ENCODE measurements at places on chromosomes 5 and 9.

DNA sequence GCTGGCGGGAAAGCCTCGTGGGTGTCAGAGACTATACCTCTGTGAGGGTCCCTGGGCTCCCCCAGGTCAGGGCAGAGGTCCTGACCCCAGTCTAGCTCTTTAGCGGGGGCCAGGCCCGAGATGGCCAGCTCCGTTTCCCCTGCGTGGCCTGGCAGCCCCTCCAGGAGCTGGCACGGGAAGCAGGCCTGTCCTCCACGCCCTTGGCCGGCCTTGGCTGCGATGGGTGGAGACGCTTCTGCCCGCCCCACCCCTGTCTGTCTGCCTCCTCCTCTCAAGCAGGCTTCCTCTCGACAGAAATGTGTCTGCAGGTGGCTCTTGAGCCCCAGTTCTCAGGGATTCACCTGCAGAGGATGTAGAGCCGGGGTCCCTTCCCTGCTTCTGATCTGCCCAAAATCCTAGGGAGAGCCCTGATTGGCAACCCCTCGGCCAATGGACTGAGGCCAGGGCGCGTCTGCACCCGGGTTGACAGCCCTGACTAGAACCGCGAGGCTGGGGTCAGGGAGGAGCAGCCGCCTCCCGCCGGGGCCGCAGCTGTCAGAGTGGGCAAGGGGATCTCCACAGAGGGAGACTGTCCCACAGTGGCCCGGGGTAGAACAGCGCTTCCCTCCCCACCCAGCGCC is 2.6 kb upstream of the GRIN1 start:
- DNase-seq = no peak

DNA sequence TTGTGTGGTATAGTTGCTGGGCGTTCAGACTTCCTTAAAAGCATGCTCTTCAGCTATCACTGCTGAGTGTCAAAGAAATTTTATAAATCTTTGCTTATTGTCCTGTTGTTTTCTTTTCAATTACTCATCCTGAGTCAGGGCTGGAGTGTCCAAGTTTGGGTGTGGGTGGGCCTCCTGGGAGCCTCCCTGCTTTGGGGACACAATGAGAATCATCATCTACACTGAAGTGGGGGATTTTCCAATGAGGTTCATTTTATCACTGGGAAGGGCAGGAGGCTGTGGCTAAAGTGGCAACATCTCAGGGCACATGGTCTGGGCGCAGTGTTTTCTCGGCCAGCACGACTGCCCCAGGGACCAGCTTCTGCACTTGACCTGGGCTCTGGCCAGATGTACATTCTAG is 19.5 kb downstream of the GFPT2 start:
- no peak for DNase-seq

DNA sequence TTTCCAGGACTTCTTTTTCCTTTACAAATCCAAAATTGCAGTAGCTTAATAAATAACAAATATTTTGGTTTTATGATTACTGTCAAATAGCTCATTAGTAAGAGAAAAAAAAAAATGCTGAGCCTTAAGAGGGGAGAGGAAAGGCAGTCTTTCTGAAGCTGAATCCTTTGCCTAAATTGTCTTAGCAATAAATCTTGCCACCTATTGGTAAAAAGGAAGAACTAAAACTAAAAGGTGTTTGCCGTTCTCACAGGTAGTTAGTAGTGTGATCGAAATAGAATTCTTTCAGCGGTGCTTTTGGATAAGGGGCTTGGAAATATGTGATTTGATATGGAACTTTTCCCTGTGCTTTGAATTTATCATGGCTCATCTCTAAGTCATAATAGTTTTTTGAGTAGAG is 31.2 kb downstream of the PIK3R1 start:
- DNase-seq = no peak

DNA sequence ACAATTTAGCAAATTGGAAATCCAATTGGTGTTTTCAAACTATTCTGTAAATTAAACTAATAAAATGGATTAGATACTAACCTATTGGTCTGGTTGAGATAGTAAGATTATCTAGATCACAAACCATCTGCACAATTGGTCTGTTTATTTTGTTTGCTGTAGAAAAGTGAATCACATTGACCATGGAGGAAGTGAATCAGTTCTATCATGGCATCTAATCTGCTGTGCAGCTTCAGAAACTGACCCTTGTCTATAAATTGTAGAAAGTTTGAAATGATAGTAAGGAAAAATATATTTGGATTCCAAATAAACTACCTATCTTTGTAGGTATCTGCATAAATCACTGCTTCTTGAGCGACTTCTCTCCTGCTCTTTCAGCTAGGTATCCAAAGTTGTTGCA is 1865.4 kb downstream of the MAT2B start:
- no peak for DNase-seq

DNA sequence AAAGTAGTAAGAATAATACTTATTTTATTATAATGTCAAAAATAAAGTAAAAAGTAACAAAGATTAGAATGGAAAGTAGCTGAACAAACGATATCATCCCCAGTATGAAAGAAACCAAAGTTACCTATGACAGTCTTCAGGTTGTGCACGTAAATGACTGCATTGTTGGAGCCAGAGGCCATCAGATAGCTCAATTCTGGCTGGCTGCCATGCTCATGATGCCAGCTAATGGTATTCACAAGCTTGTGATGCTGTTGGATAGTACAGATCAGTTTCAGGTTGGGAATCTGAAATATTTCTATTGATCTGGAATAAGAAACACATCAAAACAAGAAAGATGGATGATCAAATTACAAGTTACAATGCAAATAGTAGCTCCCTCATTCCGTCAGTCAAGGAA is 21.1 kb downstream of the GEMIN5 start:
- DNase-seq = no peak

DNA sequence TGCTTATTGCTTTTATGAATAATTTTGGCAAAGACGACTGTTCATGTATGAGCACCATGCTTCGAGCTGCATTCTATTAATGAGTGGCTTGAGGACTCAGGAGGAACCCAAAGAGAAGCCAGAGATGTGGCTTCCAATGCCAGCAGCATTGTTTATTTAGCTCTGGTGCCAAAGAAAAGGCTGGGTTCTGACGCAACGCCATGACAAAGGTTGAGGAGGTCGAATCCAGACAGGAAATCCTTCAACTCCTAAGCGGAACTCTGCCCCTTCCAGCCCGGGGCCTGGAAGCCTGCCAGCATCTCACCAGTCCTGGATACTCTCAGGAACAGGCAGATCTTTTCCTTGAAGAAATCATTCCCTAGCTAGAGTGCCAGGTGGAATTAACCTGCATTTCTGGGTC is 104.4 kb downstream of the ARHGAP26 start:
- DNase-seq = no peak

GRCh38 chr5:142545650-142546322 is 140.1 kb downstream of the FGF1 start:
- DNase-seq = no peak

DNA sequence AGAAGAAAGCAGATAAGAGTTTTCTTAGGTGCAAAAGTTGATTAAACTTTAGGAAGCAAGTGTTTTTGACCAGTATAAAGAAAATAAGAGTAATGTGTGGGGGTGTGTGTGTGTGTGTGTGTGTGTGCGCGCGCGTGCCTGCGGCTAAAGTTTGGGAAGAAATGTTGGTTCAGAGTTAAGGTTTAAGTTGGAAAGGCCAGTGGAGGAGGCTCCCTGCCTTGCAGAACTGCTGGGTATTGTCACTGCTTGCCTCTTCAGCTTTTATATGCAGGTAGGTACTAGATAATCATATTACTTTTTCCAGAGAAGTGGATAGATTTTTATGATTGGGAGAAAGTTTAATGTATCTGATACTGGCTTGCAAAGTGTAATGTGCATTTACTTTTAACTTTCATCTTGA is 2.0 kb downstream of the PIK3R1 start:
- no peak for DNase-seq

DNA sequence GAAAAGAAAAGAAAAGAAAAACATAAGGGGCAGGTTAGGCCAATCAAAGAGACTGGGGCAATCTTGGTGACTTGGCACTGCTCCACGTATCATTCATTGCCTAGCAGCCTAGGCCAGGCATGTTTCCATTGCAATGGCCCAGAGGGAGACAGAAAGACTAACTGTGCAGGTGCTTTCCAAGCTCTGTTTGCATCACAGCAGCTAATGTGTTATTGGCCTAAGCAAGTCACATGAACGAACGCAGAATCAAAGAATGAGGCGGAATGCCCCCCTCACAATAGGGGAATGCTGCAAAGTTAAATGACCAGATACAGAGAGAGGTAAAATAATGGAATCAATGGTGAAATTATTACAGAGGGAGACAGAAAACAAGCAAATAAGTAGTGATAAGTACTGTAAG is 11.1 kb upstream of the VPS13A start:
- no peak for DNase-seq

DNA sequence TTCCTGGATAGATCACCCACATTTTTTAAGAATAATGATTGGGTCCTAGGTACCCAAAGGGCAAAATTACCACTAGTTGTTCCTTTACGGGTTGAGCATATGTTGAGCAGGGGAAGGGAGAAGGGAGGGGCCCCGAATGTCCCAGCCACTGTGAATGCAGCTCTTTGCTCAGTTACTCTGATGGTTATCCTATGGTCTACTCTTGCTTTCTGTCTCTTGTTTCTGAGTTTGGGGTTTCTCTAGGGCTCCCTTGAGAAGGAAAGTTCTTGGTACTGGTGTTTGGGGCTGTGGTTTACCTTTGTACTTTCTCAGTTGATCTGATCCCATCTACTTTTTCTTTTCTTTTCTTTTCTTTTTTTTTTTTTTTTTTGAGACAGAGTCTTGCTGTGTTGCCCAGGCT is 55.6 kb downstream of the ALG2 start:
- no peak for DNase-seq

- DNase-seq = no peak
These were observed 50.4 kb upstream of the STXBP1 start for GRCh38 chr9:127561491-127562278.

DNA sequence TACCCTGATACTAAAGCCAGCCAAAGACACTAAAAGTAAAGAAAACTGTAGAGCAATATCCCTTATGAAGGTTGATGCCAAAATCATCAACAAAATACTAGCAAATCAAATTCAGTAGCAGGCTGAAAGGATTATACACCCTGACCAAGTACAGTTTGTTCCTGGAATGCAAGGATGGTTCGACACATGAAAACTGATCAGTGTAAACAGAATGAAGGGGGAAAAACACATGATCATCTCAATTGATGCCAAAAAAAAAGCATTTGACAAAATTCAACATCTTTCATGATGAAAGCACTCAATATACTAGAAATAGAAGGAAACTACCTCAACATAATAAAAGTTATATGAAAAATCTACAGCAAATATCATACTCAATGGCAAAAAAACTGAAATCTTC is 43.5 kb upstream of the LRRC14B start:
- no peak for DNase-seq

GRCh38 chr9:20553558-20554149 is 68.6 kb downstream of the MLLT3 start:
- no peak for DNase-seq

- DNase-seq = no peak
These were observed 11.3 kb downstream of the MSX2 start for GRCh38 chr5:174735498-174736330.

DNA sequence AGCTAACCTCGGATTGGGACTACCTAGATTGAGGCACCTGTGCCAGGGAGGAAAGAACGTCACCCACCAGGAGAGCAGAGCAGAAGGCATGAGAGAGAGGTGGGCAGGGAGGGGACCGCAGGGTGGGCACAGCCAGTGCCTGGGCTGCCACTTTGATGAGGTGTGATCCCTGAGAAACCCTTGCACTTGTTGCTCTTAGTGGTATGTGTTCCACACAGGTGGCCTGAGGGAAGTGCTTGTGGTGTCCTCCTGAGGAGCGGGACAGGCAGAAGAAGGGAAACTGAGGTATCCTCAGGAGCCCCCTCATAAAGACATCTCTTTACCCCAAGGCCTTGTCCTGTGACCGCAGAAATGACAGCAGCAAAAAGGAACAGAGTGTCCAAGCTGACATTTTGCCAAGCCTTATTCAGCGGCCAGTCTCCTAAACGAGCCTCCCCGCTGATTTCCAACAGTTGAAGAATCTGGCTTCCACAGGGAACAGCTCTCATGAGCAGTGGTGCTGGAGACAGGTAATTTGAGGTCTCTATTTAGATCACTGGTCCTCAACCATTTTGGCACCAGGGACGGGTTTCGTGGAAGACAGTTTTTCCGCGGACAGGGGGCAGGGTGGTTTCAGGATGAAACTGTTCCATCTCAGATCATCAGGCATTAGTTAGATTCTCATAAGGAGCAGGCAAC is 82.4 kb downstream of the FOXD1 start:
- DNase-seq = no peak

GRCh38 chr5:39671561-39671961 is 246.8 kb upstream of the DAB2 start:
- DNase-seq = no peak

DNA sequence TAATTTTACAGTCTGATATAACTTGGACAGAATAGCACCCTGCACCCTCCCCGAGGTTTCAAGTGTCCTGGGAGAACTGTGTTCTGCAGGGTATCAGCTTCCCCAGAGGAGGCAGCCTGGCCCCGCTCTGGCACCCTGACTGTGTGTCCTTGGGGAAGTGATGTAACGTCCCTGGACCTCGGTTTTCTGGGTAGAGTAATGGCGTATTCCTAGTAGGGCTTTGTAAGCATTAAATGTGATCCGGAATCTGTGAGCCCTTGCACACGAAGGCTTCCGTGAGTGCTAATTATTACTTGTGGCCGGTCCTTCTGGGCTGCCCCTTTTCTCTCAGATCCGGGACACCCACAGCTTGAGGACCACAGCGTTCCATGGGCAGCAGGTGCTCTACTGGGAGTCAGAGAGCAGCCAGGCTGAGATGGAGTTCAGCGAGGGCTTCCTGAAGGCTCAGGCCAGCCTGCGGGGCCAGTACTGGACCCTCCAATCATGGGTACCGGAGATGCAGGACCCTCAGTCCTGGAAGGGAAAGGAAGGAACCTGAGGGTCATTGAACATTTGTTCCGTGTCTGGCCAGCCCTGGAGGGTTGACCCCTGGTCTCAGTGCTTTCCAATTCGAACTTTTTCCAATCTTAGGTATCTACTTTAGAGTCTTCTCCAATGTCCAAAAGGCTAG is 1.0 kb upstream of the CACFD1 start:
- no peak for DNase-seq

GRCh38 chr5:1515921-1516571 is 7.7 kb downstream of the LPCAT1 start:
- DNase-seq = no peak

- no peak for DNase-seq
These were observed 44.4 kb downstream of the CAST start for GRCh38 chr5:96706433-96707111.

GRCh38 chr5:140251527-140251973 is 51.4 kb downstream of the PFDN1 start:
- DNase-seq = no peak

DNA sequence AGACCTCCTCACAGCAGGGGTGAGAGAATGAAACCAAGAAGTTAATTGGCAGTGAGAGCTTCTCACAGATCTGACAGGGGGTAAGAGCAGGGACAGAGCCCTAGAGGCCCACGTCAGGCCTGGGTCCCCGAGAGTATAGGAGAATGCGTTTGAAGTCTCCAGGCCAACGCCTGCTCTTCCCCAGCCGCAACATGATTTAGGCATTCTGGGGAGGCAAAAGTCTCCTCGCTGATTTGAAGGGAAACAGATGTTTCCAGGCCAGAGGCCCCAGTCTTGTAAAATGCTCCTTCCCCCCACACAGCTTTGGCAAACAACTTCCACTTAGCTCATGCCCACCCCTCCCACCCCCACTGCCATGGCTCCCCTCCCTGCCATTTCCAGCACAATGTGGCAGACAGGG is 239.2 kb upstream of the TRIM32 start:
- no peak for DNase-seq

- no peak for DNase-seq
These were observed 302.7 kb upstream of the RFX3 start for GRCh38 chr9:3828495-3828894.

GRCh38 chr9:108582726-108583125 is 273.1 kb downstream of the ACTL7B start:
- DNase-seq = no peak

Data from NCI-H187 (cell line).